ENCODE measurements at places on chromosomes 3 and 15.

GRCh38 chr3:178174201-178174915, 361.9 kb upstream of the KCNMB2 start:
- no peak for DNase-seq

- no peak for DNase-seq
Measured at GRCh38 chr3:57757642-57758297, 1.7 kb downstream of the SLMAP start.

DNA sequence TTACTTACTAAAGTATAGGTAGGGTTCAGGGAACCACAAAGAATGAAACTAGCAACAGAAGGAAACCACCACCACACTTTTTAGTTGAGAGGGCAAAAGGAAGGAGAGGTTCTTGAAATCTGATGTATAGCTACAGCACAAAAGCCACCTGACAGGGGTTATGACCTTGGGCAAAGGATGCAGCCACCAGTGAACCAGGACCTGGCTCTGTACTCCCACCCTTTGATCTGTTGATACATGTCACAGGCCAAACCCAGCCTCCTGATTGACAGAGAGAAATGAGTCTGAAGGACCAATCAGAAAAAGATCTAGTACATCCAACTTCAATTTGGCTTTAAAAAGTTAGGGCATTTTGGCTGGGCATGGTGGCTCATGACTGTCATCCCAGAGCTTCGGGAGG, 20.0 kb upstream of the BLM start:
- no peak for DNase-seq

GRCh38 chr15:65666257-65666656, 44.5 kb downstream of the SLC24A1 start:
- no peak for DNase-seq

DNA sequence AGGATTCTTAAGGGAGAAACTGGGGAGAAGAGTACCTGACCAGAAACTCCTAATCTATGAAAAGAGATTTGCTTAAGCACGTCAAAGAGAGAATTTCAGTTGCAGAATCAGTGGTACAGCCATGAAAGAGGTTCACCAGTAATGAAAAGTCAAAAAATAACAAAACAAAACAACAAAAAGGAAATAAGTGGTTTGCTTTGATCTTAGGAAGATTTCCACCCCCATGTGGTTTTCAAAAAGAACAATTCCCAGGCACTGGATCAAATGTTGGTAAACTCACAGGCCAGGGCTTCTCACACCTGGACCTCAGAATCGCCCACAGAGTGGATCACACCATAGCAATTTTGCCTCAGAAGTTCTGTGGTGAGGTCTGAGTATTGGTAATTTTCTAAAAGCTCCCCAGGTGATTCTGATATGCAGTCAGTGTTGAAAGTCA, 67.5 kb downstream of the TMEM39A start:
- DNase-seq = no peak

DNA sequence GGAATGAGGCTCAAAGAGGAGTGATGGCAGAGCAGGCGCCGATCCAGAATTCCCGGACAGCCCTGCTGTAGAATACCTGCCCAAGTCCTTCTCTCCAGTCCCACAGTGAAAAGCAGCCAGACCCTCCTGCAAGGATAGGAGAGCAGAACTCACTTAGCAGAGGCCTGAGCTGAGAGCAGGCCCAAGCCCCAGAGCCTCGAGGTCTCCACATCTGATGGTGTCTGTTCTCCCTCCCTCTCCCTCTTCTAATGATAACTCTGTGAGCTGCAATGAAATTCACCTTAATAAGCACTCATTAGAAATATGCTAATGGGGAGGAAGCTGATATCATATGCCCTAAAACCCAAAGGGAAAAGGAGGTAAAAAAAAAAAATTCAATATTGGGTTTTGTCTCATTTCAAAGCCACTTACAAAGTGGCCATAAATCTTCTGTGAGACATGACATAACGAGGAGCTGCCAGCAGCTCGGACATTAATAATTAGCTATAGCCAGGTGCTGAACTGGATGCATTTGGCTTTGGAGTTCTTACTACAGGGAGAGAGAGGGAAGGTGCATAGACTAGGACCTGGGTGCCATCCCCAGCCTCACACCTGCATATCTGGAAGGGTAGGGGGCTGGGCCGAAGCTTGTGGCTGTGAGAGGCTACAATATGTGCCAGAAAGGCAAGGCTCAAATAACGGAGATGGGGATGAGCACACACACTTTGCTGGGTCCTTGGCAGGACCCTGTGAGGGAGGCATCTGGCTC, 108.4 kb downstream of the MEGF11 start:
- DNase-seq = no peak

- no peak for DNase-seq
Measured at GRCh38 chr15:50315814-50316630, 39.0 kb downstream of the GABPB1 start.

GRCh38 chr3:190086191-190086590, 34.5 kb downstream of the P3H2 start:
- DNase-seq = no peak

GRCh38 chr3:12230406-12230805, 58.5 kb upstream of the PPARG start:
- DNase-seq = no peak

- no peak for DNase-seq
Measured at GRCh38 chr3:96994988-96995387, 180.6 kb downstream of the EPHA6 start.

DNA sequence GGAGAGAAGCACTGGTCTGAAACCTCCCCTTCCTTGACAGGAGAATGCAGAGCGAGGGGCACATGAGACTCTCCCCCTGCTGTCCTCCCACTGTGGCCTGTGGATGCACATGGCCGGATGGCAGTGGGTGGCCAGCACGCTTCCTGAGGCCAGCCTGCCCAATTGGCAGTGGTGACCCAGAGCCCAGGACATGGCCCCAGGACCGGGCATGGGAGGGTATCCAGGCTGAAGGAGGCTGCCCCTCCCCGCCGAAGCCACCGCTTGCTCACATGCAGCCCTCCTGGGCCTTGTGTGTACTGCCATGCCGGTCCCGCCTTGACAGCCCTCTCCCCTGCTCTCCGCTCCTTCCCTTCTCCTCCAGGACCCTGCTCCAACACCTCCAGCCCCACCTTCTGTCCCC, 100.9 kb downstream of the MEGF11 start:
- no peak for DNase-seq

DNA sequence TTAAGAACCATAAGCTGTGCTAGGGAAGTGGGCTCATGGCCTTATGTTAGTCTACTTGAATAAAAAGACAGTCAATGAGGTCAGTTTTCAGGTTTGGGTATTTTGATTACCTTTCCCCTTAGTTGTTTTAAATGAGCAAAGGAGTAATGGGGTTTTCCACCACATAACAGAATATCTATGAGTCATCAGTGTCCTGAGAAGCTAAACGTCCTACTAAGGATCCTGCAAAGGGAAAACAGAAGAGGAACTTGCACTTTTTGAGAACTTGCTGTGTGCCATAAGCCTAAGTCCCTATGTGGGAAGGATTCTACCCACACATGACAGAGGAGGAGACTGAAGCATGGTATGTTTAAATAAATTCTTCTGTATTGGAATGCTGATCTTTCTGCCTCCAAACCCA, 292.8 kb upstream of the TMC3 start:
- no peak for DNase-seq

- DNase-seq = no peak
Measured at GRCh38 chr3:20478436-20478835, 292.4 kb upstream of the SGO1 start.

DNA sequence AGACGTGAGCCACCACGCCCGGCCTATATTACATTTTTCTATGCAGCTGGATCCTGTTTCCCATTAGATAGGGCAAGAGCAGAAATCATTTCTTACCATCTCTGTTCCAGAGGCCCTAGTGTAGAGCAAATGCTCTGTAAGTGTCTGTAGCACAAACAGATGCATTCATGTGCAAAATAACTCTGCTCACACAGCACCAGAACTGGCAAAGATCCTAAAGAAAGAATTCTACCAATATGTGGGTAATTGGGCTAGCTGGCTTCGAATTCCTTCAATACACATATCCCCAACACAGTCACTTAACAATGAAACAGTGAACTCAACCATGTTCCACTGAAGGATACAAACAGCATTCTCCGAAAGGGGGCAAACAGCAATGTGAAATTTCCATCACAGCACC, 32.7 kb upstream of the DCUN1D1 start:
- DNase-seq = no peak

DNA sequence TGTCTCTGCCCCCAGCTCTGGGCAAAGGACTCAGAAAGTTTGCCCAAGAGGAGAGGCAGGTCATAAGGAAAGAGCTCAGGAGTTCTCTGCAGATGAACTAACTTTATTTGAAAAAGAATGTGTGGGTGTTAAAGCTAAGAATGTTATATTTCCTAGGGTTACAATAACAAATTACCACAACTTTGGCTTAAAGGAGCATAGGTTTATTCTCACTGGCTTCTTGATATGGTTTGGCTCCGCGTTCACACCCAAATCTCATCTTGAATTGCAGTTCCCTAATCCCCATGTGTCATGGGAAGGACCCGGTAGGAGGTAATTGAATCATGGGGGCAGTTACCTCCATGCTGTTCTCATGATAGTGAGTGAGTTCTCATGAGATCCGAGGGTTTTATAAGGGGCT, 383.7 kb upstream of the CFAP20DC start:
- no peak for DNase-seq

DNA sequence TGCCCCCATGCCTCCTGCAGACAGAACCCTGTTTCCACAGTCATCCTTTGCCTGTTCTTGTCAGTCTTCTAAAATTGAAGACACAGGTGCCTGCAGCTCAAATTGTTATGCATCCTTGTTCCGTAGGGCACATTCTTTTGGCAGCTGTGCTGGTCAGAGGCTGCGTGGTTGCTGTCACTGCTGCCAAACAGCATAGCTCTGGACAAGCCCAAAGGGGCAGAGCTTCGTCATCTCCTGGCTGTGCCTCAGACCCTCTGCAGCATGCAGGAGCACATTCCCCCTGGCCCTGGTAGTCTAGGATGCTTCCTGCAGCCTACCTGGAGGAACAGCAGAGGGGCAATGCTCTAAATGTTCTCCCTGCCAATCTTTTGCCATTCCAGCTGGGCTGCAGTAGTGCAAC, 2.1 kb upstream of the FBXL22 start:
- no peak for DNase-seq

DNA sequence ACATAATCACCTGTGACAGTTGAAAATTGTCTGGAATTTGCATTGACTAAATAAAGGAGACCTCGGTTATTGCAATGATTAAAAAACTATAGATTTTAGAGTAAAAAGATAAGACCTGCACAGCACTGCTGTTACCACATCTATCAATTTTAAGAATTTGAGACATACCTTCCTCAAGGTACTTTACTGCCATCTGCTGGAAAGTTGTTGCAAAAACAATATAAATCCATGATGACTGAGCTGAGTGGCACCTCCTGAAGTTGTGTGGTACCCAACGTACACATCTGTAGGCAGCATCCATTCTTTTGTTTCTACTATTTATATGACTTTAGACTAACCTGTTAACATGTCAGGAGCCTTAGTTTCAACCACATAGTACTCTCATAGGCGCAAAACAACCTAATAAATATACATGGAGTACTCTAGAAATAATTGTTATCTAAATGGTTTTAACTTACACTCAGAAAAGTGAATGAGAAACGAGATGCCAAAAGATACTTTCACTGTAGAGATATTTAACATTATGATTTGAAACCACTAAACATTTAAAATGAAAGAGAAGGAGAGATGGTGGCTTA, 106.7 kb downstream of the GHSR start:
- no peak for DNase-seq

DNA sequence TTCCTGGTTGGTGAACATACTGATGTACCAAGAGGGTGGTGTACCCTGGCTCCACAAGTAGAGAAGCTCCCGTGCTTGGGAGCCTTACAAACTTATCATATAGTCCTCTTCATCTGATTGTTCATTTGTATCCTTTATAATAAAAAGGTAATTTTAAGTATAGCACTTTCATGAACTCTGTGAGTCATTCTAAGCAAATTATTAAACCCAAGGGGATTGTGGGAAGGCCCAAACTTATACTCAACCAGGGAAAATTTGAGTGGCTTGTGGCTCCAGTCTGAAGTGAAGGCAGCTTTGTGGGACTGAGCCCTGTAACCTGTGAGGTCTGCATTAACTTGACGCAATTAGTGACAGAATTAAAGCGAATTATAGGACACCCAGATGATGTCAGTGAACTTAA, 29.0 kb downstream of the TTBK2 start:
- DNase-seq = no peak

DNA sequence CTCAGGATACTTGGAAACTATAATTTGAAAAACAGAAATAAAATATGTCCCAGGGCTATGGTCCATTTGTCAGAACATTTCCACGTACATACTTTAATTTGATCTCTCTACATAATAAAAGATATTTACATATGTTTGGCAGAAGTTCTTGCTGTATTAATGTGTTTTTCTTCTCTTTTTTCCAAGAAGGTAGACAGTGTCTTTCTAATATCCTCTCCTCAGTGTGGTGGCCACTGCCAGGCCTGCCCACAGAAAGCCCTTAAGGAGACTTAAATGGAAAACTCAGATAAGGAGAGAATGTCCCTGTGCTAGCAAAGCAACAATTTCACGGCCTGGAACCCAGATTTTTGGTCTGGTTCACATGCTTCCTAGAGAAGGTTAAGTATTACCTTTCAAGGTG, 76.5 kb upstream of the ARHGEF26 start:
- DNase-seq = no peak

DNA sequence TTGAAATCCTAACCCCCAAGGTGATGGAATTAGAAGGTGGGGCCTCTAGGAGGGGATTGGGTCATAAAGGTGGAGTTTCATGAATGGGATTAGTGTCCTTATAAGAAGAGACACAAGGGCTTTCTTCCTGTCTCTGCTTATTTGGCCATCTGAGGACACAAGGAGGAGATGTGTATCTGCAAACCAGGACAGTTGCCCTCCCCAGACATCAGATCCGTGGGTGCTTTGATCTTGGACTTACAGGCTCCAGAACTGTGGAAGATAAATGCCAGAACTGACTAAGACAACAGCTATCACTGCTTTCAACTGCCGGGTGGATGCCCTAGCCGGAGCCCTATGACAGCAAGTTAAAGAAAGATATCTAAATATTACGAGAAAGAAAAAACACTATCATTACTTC, 94.4 kb downstream of the CHRNA7 start:
- no peak for DNase-seq

- no peak for DNase-seq
Measured at GRCh38 chr3:102810937-102811336, 376.1 kb downstream of the ZPLD1 start.

DNA sequence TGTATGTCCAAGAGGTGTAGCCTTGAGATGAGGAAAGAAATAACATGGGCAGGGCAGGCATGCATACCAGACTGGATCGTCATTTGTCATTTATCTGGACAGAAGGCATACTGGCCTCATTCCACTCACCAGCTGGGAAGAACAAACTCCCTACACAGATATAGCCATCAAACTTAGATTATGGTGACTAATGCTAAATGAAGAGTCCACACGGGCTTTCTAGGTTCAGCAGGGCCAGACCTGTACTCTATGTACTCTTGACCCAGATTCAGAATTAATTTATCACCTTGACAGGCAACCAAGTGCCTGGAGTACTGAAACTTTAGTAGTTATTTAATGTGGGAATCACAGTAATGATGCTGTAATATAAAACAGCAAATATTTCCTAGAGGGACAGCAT, 164.3 kb upstream of the IL12A start:
- no peak for DNase-seq
